Right cardiac atrium (tissue), 5 donors: ENCODE measurements at places on chromosomes 6 and 20. TPM values are rescaled to one million over a fixed set of nuclear protein-coding genes. Genes with fewer than 3 reads are reported as not detected.

Gene TP53RK
- total RNA-seq = 9.9 TPM

Gene SLC4A11
- not detected for total RNA-seq

Gene VIP
- 0.29 TPM for total RNA-seq

Gene MYCT1
- total RNA-seq = 7.0 TPM

Gene GNMT
- total RNA-seq = 0.78 TPM

Gene TSHZ2
- 8.9 TPM for total RNA-seq

Gene SFTA2
- total RNA-seq = not detected

DNA sequence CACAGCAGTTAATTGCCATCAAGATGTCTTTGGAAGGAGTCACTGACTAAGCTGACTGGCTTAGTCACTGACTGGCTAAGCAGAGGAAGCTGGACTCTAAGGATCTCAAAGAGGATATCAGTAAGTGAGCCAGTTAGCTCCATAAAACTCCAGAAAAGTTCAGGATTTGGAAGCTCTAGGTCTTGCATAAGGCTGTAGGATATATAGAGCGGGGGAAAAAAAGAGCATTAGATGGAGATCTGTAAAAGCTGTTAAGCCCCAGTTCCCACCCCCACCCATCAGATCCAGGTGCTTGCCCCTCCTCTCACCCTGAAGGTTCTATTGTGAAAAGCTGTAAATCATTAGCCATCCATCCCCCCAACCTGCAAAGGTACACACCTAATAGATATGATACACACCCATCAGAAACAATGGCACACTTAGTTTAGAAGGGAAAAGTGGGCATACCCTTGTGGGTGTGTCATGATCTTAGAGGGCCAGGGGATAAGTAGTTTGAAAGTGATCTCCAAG, 32.2 kb downstream of the CARMIL1 start:
- DNase-seq = no peak

DNA sequence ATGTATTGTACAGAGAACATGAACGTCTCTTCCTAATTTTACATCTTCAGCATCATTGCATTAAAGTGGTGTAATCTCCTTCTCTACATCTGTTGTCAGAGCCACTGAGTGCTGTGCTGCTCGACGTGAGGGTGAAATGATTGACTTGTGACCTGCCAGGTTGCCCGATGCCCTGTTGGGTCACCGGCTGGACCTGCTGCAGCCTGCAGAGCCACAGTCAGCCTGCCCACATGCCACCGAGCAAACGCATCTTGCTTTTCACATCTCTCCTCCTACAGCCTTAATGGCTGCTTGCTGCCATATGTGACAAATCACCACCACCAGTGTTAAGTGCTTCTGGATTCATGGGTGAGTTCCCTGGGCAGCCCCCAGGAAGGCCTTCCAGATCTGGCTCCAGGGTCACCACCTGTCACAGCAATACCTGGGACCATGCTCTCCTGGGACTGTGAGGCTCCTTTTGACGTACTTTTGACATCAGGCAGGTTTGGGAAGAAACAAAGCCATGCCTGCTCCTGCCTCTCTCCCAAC, 80.3 kb downstream of the ASXL1 start:
- DNase-seq = no peak

- DNase-seq = no peak
These were observed 16.7 kb upstream of the ZFAND3 start for GRCh38 chr6:37802810-37803209.

DNA sequence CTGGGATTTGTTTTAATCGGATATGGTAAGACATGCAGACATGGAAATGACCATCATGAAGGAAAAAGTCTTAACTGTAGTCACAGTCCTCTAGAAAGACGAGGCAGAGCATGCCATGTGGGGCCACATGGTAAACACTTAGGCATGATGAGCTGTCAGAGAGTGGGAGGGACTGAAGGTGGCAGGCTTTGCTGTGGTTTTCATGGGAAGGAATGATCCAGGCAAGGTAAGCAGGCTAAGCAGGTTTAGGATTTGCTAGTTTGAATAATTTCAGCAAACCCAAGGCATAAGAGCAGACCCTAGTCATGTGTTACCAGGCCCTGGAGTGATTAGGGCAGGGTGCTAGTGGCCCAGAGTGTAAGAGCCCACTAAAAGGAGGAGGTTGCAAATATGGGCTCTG, 47.2 kb upstream of the STMND1 start:
- DNase-seq = no peak

DNA sequence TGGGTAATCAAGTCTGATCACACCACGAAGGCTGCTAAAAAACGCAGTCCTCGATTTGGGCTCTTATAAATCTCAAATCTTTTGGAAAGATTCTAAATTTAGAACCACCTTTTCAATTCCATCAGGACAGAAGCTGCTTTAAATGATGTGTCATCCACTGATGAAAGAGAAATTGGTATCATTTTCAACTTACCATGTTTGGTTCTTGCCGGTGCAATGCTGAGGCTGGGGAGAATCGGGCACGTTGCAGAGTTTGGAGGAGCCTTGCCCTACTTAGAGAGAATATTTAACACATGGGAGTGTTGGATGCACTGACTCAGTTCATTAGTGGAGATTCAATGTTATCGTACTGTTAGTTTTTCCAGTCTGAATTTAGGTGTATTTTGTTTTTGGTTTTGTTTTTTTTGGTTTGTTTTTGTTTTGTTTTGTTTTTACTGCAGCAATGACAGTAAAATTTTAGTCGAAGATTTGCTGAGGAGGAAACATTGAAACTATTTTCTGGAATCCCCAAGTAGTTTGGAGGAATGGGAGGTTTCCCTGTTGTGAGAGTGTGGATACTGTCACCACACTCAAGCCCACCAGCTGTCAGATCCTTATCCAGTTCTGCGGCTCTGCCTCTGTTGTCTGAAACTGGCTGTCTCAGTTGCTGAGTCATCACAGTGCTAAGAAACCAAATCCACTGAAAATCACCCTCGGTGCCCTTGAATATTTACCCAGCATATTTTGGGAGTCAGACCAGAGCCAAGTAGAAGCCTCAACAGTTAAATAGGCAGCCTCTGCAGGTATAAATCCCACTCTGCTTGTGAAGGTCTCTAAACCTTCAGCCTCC, 497.0 kb downstream of the BTBD3 start:
- DNase-seq = no peak

GRCh38 chr6:13030396-13030795, 297.9 kb downstream of the TBC1D7 start:
- DNase-seq = no peak

- peak; percentile 30 for DNase-seq
These were observed 19.3 kb downstream of the RBM38 start for GRCh38 chr20:57410398-57410920.

DNA sequence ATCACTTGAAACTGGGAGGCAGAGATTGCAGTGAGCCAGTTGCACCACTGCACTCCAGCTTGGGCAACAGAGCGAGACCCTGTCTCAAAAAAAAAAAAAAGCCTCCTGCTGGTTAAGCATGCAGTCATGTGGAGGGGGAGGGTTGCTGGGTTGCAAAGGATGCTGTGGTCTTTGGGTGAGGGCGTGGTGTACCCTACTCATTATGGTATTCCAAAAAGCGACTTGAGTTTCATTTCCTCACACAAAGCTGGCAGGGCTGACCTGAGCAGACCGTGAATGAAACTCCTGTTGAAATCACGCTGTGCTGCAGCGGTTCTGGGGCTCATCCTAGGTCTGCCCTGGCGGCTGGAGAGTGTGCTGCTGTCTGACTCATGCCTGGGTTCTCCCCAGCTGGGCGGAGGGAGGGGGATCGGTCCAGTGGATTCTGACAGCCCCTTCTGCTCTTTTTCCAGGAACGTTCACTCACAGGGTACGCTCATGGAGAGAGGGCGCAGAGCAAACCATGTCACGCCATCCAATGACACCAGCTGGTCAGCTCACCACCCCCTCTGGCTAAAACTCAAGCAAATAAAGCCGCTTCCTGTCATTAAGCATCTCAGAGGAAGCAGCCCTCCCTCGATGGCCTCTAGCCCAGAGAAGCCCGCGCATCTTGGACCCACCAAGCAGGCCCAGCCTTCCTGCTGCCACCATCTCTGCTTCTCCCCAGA, 166.2 kb downstream of the SCML4 start:
- peak; percentile 77 for DNase-seq
